ENCODE measurements at places on chromosomes 1 and 21. TPM values are rescaled to one million over a fixed set of nuclear protein-coding genes. Genes with fewer than 3 reads are reported as not detected.
A peak's percentile ranks its signal among the peaks of the same experiment; 100 is the strongest.

DNA sequence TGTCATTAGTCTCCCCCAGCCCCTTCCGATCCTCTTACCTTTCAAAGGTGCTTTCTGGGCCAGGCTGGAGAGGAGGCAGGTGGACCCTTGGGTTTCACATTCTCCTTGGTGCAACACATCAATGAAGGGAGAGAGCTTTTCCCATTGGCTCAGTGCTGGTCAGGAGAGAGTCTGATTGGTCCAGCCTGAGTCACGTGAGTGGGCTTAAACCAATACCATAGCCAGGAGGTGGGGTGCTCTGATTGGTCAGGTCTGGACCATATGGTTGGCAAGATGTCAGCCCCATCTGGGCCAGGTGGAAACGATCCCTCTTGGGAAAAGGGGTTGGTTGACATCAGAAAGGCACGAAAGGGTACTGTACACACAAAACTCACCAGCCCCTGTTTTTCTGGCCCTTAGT lies 44.8 kb upstream of the ABCG1 start:
- DNase-seq = no peak

- no peak for DNase-seq
Measured at GRCh38 chr1:209513226-209513625, 70.3 kb upstream of the CAMK1G start.

GRCh38 chr1:1294250-1294890 lies 13.4 kb downstream of the ACAP3 start:
- no peak for DNase-seq

MYCL gene
- 2.5 TPM for polyA plus RNA-seq

- no peak for DNase-seq
Measured at GRCh38 chr1:11691302-11691914, at the start of gene DRAXIN. TSS of gene DRAXIN (plus strand) at chr1:11691710. CDS start at chr1:11706259, 14,549 bp downstream.

SLAMF7 gene
- 0.46 TPM for polyA plus RNA-seq

DNA sequence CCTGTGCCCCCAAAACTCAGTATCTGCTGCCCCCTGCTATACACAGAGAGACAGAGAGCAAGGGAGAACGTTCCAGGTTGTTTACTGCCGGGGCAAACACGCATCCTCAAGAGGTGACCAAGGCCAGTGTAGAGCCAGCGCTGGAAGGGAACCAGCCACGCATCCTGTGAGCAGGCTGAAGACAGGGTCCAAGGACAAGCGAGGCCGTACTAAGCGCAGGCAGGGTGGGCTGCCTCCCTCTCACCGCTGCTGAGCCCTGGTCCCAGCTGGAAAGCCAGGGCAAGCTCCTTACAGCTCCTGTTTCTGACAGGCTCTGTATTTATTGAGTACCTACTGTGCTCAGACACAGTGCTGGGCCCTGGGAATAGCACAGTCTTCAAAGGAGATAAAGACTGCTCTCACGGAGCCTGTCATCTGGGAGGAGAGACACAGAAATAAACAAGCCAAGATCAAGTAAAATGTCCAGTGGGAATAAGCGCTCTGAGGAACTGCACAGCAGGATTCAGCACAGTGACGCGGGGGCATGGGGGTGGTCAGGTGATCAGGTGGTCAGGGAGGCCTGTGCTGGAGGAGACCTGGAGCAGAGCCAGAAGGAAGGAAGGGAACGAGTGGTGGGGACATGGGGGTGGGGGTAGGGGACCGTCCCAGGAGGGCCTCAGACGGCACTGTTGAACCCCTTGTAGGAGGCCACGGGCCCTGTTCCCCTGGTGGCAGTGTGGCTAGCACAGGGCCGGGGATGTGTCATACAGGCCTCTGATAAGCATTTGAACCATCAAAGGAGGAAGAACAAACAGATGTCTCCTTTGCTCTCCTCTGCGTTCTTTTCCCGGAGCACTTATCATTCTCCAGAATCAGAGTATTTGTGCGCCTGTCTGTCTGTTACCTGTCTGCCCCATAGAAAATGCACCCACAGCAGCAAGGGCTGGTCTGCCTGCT lies 37.8 kb upstream of the EFHD2 start:
- DNase-seq = no peak

- DNase-seq = no peak
Measured at GRCh38 chr1:221284028-221284427, 404.8 kb downstream of the HLX start.

SELL gene
- 1.6 TPM for polyA plus RNA-seq

BTBD8 gene
- 2.5 TPM for polyA plus RNA-seq

DNA sequence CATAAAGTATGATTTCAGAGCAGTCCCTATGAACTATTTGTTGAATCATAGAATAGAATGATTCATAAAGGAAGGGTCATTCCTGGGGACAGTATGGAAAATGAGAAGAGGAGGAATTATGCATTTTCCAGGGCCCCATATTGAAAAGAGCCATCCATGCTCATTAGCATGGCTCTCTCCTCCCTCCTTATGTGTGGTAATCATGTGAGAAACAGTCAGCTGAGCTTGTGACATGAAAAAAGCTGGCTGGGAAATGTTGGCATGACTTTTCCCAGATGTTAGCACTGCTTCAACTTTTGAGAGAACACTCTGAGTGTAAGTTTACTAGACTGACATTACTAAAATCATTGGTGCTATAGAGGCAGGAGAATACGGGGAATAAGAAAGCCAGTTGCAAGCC lies 16.1 kb downstream of the TRIM67 start:
- no peak for DNase-seq

GBP2 gene
- 0.63 TPM for polyA plus RNA-seq

DNA sequence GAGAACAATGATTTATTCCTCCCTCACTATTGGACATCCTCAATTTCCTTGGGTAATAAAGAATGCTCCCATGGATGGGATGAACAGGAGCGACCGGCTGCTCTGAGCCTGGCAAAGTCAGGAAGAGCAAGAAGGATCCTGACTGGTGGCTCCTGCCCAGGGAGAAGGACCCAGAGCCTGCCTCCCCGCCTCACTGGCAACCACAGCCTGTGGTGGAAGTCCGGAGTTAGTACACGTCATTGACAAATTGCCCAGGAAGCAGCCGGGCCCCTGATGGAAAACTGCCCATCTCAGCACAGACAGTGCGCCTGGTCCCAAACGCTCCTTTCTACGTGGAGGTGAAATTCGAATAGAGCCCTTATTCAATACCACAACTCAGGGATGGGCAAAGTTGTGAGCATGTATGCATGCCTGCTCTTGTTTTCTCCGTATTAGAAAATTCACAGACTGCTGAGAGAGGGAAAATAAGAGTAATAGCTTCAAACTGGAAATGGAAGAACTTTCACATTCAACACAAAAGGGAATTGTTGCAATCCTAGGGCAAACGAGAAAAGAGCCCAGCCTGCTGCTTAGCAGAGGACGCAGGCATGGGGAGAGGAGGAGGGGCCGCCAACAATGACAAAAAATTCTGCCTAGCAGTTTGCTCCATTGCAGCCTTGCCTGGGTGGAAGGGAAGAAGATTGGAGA lies 397.1 kb upstream of the VAMP3 start:
- no peak for DNase-seq

DNA sequence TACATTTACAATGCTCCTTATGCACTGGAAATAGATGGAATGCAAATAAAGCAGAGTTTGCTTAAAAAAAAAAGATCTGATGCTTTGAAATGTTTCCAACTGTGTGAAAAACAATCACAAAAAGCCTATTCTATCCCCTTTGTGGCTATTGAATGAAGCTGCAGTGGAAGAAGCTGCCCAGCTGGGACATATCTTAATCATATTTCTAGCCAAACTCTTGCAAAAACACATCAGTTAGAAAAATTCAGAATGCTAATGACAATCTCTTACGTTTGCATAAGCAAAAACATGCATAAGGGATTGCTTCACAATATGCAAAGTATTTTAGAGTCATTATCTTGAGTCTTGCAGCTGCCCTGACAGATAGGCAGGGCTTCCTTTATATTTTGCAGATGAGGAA lies 526.4 kb upstream of the USP24 start:
- DNase-seq = peak; percentile 73

- DNase-seq = peak; percentile 50
Measured at GRCh38 chr1:160376525-160377131, 9.8 kb downstream of the NHLH1 start.

GRCh38 chr1:84724128-84724860 lies 34.0 kb upstream of the SSX2IP start:
- no peak for DNase-seq

DNA sequence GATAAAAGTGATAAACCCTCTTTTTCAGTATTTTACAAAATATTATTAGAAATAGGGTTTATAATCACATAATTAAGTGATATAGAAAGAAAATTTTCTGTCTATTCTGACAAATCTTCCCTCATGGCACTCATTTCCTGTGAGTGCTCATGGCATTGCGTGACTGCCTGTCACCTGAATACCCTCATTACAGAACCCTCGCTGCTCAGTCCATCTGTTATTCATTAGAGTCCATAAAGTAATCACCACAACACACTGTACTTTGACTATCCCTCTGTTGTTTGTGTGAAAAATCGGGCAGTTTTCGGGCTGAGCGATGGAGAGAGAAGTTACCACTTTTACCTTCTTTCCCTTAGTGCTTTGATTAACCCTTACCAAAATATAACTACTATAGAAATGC lies 100.4 kb upstream of the BRINP3 start:
- no peak for DNase-seq

DNA sequence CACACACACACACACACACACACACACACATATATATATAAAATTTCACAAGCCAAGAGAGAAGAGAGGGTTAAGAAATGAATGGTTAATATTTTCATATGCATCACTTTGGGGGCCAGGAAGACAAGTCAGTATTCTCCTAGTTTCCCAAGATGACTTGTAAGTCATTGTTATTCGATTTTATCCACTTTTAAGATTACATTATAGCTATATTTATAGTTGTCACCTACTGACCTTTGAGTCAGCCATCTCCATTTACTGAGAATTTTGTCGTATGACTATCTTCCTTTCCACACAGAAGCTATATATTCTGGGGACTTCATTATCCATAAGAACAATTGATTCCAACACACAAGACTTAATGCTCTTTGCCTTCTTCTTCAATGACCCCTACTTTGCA lies 8.9 kb downstream of the LYST start:
- DNase-seq = no peak

GRCh38 chr1:230415405-230416132 lies 10.6 kb downstream of the PGBD5 start:
- DNase-seq = no peak

- DNase-seq = no peak
Measured at GRCh38 chr1:26529405-26529654, 231 bp upstream of the RPS6KA1 start.

PLA2G2A gene
- 0.57 TPM for polyA plus RNA-seq

DNA sequence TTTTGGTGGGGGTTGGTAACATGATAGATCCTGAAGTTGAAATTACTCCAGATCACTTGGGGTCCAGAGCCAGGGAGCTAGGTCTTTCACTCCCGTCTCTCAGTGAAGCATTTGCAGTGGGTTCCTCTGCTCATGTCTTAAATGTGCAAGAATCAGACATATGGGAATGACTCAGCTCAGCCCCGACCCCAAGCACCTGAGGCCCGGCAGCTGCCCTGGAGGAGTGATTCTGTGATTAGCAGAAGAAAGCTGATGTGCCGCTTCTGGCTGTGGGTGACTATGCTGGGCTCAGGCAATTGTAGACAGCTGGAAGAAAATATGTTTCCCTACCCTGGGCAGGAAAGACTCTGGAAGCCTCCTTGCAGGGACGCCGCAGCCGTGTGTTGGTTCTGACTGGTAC lies 601.7 kb downstream of the NPHP4 start:
- DNase-seq = no peak

- DNase-seq = no peak
Measured at GRCh38 chr21:29641635-29642550, 297.9 kb downstream of the GRIK1 start.

CCDC27 gene
- polyA plus RNA-seq = 0.19 TPM

LYPD8 gene
- polyA plus RNA-seq = not detected

- no peak for DNase-seq
Measured at GRCh38 chr1:111154021-111154999, 14.3 kb downstream of the CEPT1 start.

DFFB gene
- polyA plus RNA-seq = 4.6 TPM

SLC37A1 gene
- 2.7 TPM for polyA plus RNA-seq

DNA sequence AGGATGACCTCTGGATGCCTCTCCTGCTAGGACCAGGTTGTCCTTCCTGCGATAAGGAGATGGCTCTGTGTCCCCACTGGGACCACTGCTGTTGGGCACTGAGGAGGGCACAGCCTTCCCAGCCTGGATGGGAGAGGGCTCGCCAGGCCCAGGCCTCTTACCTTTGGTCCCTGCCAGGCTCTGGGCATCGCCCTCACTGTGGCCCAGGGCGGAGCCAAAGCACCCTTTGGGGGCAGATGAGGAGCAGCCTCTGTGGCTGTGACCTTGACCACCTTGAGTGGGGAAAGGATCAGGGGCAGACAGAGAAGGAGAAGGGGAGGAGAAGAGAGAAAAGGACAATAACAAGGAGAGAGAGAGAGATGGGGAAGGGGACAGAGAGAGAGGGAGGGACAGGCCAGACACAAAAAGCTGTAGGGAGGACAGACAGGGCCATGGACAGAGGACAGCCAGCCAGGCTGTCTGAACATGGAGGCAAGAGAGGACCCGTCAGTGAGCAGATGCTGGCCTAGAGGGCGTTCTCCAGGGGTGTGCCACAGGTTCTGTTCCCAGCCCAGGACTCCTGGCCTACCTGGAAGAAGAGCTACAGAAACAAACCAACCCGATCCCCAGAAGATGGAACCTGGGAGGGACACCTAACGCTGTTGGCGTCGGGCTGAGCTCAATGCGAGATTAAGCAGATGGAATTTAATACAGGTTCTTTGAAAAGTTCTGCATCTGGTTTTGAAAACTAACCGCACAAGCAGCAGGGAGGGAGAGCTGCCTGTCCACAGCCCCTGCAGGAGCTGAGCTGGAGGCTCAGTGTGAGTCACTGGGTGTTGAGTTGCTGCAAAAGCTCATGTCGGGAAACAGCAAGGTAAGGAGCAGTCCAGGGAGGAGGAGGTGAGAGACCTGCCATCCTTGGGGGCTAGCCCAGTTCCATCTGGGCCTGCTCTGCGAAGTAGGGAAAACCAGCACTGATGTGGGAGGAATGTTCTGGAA lies 262.1 kb downstream of the PTPRU start:
- no peak for DNase-seq

DNA sequence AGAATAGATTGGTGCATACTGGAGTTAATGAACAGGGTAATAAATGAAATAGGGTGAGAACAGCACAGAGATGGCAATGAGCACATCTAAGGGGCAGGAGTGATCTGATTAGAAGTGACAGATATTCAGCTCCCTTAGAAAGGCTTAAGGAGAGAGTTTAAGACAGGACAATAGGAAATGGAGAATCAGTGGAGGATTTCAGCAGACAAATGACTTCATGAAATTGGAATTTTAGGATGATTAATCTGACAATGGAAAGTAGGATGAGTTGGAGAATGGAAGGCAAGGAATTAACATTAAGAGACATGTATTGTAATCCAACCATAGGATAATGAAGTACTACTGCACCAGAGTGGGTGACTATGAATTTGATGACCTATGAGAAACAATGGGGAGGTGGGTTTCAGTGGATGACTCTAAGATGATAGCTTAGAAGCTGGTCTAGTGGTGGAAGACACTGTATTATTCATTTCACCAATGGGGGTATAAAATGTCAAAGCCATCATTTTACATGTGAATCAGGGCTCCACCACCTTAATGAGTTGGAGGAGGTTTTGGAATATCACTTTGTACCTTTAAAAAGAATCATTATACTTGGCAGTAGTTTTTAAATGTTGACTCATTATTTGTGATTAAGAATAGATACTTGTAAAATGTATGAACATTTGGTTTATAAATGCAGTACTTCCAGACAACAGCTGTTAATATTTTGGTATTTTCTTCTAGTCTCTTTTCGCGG lies 139.1 kb downstream of the PLA2G4A start:
- no peak for DNase-seq

- no peak for DNase-seq
Measured at GRCh38 chr1:154835531-154836324, 34.4 kb downstream of the KCNN3 start.

Data from forelimb muscle (tissue), 1 donor.